Activated T-helper 1 cell treated with Interleukin-2 at 50 U/mL for 16 hours (primary cell): ENCODE measurements at places on chromosomes 2 and 18.

GRCh38 chr18:28682912-28683311 lies 506.0 kb upstream of the CDH2 start:
- no peak for DNase-seq

DNA sequence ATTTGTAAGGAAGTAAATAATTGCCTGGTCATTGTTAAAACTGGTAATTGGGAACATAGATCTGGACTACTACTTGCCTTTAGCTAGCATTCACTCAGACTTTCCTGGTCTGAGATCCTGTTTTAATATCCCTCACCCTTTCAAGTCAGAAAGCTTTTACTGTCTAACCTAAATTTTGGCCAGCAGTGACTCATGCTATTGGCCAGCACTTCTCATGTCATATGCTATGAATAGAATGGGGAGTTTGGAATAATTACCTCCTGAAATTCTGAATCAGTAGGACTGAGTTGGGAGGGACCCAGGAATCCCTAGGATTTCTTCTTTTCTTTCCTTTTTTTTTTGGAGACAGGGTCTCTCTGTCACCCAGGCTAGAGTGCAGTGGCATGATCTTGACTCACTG lies 19.3 kb downstream of the STK36 start:
- no peak for DNase-seq

- no peak for DNase-seq
Measured at GRCh38 chr2:12856934-12857601, 140.3 kb downstream of the TRIB2 start.

- DNase-seq, result no peak
Measured at GRCh38 chr2:202251494-202251893, 13.1 kb upstream of the SUMO1 start.

- no peak for DNase-seq
Measured at GRCh38 chr2:164014068-164014731, 278.4 kb upstream of the FIGN start.

- DNase-seq, result no peak
Measured at GRCh38 chr2:169507698-169508097, 1.8 kb upstream of the KLHL41 start.

DNA sequence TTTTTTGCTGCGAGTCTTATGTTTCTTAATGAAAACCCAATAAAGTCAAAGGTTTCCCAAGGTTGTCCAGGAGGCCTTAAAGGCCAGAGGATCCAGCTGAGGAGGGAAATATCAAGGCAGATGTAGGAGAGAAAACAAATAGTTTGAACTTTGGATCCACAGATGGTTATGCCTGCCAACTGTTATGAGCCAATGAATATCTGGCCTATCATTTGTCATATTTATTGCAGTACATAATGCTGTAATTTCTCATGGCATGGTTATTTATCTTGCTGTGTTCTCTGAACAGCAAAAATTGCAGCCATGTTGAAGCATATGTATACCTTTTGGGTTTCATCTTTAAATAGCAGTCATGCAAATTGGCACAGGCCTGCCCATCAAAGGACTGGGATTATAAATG lies 38.2 kb upstream of the CAVIN2 start:
- no peak for DNase-seq

DNA sequence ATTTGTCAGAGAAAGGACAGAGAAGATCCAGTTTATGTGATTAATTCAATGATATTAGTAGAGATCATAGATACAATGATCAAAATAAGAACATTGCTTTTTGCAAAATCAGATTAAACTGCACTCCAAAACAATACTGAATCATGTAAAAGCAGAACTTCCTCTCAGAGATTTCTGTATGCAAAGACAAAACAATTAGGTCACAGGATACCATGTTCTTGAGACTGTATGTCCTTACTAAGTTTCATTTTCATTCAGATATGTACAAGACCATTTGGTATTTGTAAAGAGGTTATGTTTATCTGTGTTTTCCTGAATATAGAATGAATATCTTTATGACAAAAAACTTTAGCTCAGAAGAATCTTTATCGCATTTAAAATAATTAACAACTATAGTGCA lies 161.8 kb downstream of the DLGAP1 start:
- DNase-seq, result no peak

DNA sequence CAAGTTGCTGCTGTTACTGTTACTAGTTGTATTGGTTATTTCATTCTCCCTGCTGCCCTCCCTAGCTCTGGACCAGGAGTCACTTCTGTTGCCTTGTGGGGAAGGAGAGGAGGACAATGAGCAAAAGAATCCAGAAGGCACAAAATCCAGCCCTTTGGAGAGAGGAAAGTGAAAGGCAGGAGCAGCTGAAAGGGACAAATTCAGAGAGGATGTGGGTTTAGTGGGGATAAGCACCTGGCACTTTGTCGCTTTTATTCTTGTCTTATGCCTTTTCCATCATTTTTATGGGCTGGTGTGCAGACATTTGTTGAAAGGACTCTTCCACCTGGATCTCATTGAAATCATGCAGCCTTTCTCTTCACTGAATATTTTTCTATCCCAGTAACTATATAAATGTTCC lies 24.3 kb upstream of the LTBP1 start:
- DNase-seq, result no peak

DNA sequence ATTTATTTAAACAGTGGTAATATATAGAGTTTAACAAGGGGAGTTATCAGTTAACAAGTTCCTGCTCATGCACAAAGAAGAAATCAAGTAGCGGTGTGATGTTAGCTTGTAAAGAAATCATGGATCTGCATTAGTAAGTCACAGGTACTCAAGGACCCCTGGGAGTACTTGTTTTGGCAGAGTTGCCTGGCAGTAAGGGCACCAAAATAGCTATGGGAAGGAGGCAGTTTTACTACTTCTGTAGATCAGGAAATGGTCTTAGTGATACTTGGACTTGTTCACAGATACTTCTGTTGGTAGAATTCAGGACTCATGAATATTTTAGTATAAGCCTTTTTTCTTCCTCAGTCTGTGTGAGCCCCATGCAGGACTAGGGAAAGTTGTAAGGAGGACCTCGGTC lies 107.3 kb upstream of the IL1R2 start:
- no peak for DNase-seq

GRCh38 chr2:26672112-26672817 lies 20.3 kb upstream of the KCNK3 start:
- DNase-seq, result no peak

- DNase-seq, result no peak
Measured at GRCh38 chr18:39839782-39840181, 2115.3 kb upstream of the PIK3C3 start.

DNA sequence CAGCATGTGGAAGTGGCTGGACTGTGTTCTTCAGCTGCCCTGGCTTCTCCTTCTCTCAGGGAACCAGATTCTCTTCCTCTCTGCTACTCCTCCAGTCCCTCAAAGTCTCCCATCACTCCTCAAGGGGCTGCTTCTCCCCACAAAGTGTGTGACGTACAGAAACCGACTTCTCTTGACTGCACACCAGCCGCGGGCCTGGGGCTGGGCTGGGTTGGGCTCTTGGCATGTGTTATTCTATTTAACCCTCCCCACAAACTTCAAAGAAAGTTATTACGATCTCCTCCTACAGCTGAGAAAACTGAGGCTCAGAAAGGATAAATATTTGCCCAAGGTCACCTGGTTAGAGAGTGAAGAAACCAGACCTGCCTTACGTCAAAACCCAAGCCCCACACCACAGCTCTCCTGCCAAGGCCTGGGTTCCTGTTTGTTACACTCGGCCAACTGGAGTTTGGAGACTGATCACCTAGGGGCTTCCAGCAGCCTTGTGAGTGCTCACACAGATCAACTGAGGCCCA lies 269.0 kb downstream of the TFCP2L1 start:
- DNase-seq, result no peak

DNA sequence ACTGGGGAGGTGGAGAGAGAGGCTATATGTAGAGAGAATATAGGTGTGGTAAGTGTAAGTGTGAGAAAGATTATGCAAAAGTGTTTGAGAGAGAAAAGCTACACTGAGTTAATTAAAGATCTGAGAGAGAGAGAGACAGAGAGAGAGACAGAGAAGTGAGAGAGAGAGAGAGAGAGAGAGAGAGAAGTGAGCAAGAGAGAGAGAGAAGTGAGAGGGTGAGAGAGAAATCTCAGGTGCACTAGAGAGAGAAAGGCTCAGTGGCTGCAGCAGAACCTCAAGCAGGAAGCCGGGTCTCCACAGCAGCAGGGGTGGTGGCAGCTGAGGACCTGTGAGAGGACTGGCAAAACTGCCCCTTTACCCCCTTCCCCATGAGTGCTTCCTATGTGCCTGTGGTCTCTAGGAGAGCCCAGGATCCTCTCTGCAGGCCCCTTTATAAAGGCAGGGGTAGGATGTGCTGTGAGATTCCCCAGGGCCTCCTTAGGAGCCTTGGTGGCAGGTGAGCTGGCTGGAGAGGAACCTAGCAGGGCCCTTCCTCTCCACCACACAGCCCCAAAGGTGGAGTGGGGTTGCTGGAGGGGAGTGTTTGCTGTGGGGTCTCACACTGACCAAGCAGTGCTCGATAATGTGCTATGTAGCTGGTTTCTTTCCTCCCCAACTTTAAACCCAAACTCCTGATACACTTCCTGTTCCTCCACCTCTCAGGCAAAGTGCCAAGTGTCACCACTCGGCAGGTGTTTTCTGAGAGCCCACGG lies 52.6 kb downstream of the SLC4A5 start:
- DNase-seq, result peak; percentile 32

GRCh38 chr2:101967826-101968513 lies 23.8 kb upstream of the IL1R2 start:
- no peak for DNase-seq

- no peak for DNase-seq
Measured at GRCh38 chr2:212957624-212958023, 193.8 kb downstream of the IKZF2 start.

DNA sequence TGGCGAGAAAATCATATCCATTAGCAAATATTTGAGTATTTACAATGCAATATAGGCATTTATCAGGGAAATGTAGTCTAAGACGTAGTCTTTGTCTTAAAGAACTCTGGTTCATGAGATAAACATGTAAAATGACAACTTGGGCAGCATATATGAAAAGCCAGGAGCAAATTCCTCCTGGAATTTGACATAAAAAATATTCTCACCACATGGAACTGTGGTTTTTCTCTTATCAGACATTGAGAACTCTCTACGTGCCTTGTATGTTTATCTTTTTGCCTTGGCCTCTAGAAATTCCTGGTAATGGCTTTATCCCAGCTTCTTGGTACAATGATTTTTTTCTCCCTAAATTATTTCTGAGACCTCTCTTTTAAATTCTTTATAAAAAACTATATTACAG lies 2.8 kb downstream of the MAPK4 start:
- no peak for DNase-seq

DNA sequence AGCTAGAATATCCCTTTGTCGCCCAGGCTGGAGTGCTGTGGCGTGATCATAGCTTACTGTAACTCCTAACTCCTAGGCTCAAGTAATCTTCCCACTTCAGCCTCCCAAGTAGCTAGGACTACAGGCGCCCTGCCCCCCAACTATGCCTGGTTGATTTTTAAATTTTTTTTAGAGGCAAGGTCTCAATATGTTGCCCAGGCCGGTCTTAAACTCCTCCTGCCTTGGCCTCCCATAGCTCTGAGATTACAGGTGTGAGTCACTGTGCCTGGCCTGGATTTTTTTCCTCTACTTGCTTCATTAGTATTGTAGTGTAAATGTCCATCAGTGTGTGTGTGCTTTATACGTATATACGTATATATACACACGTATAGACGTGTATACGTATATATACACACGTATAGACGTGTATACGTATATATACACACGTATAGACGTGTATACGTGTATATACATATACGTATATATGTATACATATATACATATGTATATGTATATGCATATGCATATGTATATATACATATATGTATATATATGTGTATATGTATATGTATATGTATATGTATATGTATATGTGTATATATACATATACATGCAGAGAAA lies 124.4 kb downstream of the DIS3L2 start:
- DNase-seq, result no peak

DNA sequence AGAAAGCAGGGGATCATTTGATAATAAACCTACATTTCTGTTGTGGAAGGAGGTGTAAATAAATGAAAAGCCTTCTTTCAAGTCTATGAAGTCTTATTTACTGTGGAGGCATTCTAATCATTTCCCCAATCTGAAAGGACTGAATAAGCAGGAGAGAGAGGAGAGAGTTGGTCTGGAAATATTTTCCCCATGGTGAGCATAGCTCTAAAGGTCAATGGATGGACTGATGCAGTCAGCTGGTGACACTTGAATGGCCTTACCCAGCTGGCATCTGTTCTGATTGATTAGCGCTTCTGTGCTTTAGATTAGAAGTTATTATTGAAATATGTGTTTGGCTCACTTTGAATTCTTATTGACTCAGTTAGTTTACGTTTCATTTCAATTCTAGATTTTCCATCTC lies 122.7 kb downstream of the PARD3B start:
- no peak for DNase-seq

- DNase-seq, result peak; percentile 91
Measured at GRCh38 chr2:53970724-53971602, at the start of gene PSME4. PSME4 (minus strand) TSS chr2:53970993; CDS start chr2:53970784, 209 bp downstream.
